NCI-H2081 treated with DMSO at 0.1 percent for 48 hours (cell line): ENCODE measurements at places on chromosomes 3 and 15.

- DNase-seq, result no peak
These were observed 1013.3 kb upstream of the SEMA6D start for GRCh38 chr15:46703871-46704637.

GRCh38 chr3:134132961-134133360 lies 103.2 kb upstream of the SLCO2A1 start:
- no peak for DNase-seq

DNA sequence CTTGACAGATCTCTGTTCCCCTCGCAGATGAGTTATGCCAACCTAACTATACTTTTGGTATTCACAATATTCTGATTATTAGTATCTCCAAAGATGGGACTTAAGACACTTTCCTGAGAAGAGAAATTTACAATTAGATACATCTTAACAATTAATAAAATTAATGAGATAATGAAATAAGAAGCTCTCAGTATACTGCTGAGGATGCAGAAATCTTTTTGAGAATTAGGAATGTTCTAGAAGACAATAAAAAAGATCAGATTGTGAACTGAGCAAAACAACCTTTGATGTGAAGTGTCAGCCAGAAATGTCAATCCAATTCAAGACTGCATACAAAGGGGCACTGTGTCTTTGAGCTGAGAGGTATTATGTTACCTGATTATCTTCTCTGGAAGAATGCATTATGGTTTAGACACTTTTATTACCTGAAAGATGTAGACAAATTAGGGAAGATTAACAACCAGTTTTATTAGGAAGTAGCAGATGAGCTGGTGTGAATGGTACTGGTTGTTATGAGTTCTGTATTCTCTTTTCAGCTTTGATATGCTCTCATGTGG lies 262.9 kb downstream of the TIGIT start:
- DNase-seq, result no peak

GRCh38 chr3:37498126-37499039 lies 324.0 kb upstream of the LRRFIP2 start:
- DNase-seq, result no peak

DNA sequence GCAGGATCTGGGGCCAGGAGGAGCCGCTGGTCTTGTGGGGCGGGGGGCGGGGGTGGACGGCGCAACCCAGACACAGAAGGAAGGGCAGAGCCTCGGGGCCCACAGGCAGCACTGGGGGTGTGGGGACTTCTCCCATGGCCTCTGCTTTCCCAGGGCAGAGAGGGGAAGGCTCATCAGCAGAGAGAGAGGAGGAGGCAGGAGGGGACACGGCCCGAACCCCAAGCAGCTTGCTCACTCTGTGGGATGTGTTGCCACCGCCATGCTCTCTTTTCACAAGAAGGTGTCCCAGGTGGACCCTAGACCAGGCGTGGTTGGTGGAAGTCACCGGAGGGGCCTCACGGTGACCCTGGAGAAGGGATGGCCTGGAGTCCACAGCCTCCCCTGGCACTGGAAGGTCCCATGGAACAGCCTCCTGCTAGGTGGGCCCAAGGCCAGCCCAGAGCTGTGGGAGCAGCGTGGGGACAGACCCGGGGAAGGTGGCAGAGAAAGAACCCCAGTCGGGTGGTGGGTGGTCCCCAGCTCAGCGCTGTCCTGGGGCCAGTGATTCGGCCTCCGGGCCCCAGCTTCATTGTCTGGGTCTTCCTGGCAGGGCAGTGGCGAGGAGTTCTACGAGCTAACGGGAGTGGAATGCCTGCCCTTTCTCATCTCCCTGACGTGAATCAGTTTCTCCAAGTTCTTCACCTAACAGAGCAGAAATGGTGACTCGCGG lies 46.8 kb upstream of the PCSK6 start:
- no peak for DNase-seq

GRCh38 chr3:133413161-133414020 lies 13.5 kb downstream of the BFSP2 start:
- no peak for DNase-seq

GRCh38 chr3:195263193-195263924 lies 7.6 kb downstream of the XXYLT1 start:
- DNase-seq, result no peak

- no peak for DNase-seq
These were observed 239.0 kb downstream of the ZNF621 start for GRCh38 chr3:40763807-40764206.

DNA sequence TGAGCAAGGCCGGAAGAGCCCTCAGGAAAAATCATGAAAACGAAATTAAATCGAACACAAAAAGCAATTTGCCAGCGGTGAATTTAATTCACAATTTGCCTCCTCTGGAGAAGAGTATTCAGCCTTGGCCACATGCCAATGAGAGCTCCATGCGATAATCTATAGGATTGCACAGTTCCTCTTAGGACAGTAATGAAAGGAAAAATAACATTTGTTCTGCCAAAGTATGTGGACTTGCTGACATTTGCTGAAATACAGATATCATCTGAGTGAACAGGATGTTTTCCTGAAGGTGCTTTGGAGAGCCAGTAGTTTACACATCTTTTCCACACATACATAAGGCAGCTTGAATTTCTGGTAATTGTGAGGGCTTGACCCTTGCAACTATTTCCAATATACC lies 188.6 kb upstream of the PDZRN3 start:
- no peak for DNase-seq

DNA sequence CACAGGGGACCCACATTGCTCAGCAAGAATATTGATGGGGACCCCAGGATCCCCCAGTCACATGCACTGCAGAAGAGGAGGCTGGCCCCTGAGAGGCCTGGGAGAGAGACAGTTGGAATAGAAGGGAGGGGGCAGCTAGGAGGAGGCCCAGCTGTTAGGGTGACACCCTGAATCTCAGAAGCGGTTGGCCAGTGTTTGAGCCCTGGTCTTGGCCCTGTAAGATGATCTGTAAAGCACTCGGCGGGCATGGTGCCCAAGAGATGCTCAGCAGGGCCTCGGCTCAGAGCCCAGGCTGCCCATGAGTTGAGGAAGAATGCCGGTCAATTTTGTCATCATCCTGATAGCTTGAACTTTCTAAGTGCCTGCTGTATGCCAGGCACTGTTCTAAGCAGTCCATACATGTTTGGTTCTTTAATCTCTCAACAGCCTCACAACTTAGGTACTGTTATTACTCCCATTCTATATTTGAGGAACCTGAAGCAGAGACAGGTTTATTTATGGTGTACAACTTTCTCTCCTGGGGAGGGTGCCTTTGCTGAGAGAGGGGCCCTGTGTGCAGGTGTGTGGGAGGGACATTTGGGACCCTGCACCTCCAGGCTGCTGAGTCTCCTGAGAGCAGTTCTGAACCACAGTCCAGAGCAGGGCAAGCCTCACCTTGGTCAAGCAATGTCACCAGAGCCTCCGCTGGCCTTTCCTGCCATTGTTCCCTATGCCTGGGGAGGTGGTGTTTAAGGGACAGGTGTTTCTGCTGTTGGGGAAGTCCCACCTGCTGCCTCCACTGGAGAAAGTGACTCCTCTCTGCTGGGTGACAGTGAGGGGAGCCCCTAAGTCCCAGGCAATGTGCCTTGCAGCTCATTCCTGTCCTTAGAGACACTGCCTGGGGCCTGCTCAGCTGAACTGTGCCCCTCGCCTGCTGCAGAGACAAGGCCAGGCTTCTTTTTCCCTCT lies 26.0 kb downstream of the SLC6A6 start:
- DNase-seq, result no peak

DNA sequence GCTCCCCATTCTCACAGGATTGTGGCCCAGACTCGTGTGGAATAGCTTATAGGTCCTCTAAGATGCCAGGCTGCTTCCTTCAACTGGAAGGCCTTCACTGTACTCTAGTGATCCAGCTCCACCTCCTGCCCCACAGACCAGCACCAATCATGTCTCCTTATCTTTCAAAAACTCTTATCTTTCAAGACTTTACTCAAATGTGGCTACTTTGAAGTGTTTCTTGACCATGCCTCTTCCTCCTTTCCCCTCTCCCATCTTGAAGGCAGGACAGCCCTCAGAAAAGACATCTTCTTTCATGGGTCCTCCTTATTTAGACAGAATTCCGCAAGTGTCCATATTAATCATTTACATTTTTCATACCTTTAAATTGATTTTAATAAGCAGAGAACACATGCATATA lies 142.3 kb downstream of the CHST2 start:
- DNase-seq, result no peak

DNA sequence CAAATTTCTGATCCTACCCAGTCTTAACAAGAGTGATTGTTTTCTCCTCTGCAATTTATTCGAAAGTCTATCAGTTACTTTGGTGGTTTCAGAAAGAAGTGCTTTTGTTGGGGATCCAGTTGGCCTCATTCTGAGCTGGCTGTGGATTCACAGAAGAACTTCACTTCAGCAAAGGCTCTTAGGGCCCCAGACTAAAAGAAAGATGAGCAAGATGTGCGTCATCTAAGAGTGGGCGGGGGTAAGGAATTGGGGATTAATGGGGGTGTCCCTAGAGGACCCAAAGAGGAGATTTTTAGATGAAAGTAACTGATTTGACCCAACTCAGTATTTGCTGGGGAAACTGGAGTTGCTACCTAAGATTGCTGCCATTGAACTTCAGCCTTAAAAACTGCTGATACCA lies 63.9 kb upstream of the TSEN2 start:
- DNase-seq, result no peak

DNA sequence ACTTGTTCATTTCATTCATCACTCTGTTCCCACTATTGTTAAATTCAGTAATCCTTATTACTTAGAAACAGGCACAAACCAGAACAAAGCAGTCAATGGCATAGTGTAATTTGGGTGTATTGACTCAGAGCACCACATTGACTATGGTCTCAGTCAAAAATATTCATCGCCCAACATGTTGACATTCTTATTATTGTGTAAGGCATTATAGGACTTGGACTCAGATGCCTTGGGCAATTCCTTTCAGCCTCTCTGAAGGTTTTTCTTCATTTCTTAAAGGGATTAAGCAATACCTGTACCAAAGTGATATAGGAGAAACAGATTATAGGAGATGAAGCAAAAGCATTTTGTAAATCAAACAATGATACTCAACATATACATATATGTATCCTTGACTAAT lies 114.7 kb upstream of the BHLHE40 start:
- DNase-seq, result no peak

DNA sequence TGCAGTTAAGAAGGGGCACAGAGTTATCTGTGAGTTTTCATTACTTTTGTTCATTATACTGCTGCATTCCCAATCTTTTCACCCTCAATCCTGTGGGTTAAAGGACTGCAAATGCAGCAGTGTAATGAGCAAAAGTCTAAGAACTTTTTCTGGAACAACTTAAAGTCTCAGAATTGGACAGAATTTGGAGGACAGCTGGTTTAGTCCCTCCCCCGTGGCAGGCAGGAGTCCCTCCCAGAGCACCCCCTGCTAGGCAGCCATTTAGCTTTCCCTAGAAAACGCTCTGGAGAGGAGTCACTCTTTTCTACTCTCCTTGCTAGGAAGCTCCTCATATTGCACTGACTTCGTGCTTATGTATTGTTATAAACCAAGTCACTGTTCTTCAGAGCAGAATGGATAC lies 156.3 kb upstream of the UBE2E1 start:
- no peak for DNase-seq

GRCh38 chr15:45171912-45172311 lies 15.9 kb downstream of the SHF start:
- no peak for DNase-seq

DNA sequence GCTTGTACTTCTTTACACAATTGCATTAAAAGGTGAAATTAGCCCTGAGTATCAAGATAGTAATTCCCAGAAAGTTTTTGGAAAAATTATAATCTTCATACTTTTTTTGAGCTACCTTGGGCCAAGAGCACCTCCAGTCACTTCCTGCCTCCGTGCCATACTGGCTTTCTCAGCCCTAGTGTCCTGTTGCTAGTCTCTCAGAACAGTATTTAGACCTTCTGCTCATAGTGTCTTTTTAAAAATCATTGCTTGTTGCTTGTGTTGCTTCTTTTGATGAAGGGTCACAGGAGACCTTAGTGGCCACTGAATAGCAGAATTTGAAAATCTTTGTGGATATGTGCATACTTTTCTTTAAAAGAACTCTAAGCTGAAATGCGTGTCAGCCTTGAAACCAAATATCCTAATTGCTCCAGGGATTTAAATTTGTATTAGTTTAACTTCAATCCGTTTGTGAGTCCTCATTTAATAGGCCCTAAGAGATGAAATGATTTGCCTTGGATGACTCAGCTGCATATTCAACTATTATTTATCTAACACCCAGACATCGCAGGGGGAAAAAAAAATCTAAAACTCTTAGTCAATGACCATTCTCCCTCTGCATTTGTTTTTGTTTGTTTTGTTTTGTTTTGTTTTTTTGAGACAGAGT lies 29.1 kb upstream of the LXN start:
- no peak for DNase-seq

GRCh38 chr3:74763830-74764229 lies 149.4 kb upstream of the CNTN3 start:
- DNase-seq, result no peak

- DNase-seq, result no peak
These were observed 44.2 kb downstream of the ETFA start for GRCh38 chr15:76267077-76267476.

DNA sequence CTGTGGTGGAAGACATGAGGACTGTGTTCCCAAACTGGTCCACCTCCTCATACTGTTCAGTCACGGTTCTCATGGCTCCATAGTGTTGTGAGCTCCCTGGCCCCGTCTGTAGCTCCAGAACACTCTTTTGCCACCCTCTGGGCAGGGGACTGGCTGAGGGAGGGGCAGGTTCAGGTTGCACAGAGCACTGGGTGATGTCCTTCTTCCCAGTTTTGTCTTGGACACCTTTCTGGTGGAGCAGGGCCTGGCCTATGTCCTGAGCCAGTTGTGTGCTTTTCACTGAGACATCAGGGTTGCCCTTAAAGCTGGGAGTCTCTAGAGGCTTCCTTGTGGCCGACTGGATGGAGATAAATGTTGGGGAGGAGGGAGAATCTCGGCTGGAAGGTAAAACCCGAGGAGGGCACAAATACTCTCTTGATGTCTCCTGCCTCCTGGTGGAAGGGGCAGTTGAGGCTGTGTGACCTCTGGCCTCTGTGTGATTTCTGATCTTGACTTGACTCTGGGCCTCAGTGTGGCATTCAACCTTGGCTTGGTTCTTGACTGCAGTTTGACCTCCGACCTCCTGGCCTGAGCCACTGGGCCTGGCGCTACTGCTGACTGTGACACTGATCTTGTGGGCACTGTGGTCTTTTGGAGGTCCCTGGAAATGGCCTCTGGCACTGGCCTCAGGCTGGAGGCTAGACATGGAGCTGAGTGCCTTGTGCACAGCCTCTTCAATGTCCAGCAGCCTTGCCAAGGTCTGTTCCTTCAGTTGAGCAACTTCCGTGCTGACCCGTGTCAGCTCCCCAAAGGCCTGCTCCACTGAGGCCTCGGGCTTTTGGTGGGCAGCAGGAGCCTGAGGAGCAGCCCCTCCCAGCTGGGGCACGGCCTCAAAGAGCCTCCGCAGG lies 8.1 kb downstream of the XIRP1 start:
- DNase-seq, result no peak
